ENCODE measurements at places on chromosomes 3 and 15.

DNA sequence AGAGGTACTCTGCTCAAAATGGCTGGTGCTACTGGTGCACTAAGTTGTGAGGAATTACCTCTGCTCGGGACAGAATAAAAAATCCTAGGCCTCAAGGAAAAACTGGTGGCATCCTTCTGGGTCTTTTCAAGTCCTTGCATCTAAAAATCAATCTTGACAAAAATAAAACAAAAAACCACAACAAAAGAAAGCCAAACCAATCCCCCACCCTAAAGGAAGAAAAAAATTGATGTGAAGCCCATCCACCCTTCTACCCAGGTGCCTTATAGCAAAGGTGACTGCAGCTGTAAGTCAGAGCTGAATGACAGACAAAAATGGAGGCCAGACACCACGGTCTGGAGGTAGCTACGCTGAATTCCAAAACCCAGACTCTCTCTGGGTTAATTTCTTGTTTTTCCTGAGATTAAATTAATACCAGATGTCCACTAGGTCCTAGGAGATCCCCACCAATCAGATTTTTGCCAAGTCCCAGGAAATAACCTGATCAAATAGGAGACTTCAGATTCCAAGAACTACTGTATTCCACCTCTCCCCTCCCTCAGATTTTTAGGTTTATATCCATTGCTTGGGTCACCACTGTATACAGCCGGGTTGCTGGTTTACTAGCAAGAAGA is 33.5 kb downstream of the ABCC5 start:
- DNase-seq = no peak

DNA sequence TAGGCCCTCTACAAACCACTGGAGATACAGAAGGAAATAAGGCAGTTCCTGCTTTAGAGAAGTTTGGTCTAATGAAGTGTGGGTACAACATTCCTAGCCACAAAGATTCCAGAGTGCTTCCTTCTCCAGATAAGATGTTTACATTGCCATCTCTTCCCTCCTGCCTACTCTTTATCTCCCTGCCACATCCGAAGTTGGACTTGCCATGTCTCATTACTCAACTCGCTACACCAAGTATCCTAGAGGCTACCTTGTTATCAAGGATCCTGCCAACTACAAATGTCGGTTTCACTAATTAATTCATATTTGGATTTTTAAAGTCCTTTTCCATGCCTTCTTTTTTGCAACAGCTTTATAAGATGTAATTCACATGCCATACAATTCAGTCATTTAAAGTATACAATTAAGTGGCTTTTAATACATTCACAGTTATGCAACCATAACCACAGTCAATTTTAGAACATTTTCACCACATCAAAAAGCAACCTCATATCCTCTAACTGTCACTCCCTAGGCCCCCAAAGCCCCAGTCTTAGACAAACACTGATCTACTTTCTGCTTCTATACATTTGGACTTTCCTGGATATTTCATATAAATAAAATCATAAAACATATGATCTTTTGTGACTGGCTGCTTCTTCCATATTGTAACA is 53.7 kb upstream of the CSTA start:
- DNase-seq = no peak

GRCh38 chr3:58488967-58489366 is 2.9 kb upstream of the KCTD6 start:
- no peak for DNase-seq

GRCh38 chr3:44554626-44555592 is at the start of gene ZKSCAN7:
Gene ZKSCAN7, plus strand, starts transcription at chr3:44555193. Its CDS starts 1,855 bp downstream, at chr3:44557048.
- peak; percentile 48 for DNase-seq

- no peak for DNase-seq
Observed at GRCh38 chr15:28030801-28031200, 68.3 kb downstream of the OCA2 start.

GRCh38 chr3:107325446-107325845 is 51.8 kb upstream of the CCDC54 start:
- DNase-seq = no peak

DNA sequence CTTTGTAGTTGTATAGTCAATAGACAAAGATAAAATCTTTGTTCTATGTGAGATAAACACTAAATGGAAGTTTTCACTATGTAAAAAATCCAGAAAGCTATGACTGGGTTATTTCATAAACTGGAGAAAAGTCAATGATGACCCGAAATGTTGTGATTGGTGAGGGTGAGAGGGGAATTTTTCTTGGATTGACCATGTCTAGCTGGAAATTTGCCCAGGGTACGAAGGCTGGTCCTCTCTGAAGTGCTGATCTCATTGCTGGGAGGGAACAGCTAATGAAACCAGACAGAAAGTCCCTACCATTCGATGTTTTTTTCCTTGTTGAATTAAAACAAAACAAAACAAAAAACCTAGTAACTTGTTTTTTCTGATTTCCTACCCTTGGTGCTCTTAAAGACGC is 14.3 kb downstream of the TPRG1 start:
- DNase-seq = no peak

DNA sequence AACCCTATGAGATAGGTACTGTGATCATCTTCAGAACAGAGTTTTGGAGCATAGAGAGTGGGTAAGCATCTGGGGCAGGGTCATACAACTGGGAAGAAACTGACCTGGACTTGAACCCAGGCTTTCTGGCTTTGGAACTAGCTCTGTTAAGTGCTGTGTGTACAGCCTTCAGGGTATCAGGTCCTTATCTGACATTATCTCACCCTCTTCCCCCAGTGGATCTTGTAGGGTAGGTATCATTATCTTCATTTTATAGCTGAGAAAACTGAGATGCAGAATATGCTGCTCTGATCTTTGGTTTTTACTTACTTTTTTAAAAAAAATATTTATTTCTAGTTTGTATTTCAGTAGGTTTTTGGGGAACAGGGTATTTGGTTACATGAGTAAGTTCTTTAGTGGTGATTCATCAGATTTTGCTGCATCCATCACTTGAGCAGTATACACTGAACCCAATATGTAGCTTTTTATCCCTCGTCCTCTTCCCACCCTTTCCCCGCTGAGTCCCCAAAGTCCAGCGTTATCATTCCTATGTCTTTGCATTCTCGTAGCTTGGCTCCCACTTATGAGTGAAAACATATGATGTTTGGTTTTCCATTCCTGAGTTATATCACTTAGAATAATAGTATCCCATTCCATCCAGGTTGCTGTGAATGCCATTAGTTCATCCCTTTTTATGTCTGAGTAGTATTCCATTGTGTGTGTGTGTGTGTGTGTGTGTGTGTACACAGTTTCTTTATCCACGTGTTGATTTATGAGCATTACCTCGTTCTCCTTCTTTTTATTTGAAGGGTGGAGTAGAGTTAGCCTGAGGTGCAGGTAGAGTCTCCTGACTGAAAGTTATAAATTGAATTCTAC is 271.2 kb downstream of the PTPRG start:
- no peak for DNase-seq

GRCh38 chr15:47383102-47383501 is 334.2 kb upstream of the SEMA6D start:
- no peak for DNase-seq

GRCh38 chr3:32734756-32735155 is 49.8 kb downstream of the CNOT10 start:
- no peak for DNase-seq

DNA sequence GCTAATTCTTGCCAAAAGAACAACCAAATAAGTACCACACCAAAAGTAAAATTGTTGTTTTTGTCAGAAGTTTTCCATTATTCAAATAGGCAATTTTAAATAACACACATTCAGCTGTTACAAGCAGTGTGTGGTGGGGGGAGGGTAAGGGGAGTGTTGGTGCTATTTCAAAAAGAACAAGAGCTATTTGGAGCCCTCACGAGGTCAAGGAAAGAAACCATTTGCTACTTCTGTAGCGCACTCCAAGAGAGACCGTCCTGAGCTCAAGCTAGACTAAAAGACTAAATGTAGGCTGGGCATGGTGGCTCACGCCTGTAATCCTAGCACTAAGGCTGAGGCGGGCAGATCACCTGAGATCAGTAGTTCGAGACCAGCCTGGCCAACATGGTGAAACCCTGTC is 21.2 kb upstream of the IGF2BP2 start:
- no peak for DNase-seq

DNA sequence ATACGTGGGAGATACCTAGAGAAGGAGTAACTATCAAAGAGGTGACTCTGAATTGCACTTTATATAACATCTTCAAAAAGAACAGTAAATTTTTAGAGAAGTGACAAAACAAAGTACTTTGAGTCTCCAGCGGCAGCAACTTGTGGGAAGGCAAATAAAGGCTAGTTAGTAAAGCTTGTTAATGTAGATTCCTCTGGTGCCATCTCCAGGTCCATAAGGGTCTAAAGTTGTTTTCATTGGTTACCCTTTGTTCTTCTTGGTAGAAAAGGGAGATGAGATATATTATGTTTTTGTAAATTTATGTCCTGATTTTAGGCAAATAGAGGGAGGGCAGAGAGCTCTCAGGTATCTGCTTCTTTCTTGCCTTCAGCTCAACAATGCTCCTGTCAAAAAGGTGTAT is 161.6 kb downstream of the MYRIP start:
- no peak for DNase-seq

DNA sequence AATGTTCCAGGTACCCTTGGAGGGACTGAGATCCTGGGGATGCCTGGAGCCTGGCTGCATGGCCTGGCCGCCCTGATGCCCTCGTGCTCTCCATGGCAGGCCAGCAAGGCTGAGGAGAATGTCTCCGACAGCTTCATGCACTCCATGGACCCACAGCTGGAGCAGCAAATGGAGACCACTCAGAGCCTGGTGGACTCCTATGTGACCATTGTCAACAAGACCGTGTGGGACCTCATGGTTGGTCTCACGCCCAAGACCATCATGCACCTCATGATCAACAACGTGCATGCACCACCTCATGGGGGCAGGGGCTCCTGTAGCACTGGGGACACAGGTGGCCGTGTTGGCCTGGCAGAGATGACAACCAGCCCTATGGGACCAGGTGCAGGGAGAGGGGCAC is 19.7 kb downstream of the GOLGA6A start:
- no peak for DNase-seq

- DNase-seq = no peak
Observed at GRCh38 chr15:94671858-94672532, 440.6 kb downstream of the MCTP2 start.

GRCh38 chr15:76065245-76065644 is 5.5 kb downstream of the TMEM266 start:
- DNase-seq = no peak

DNA sequence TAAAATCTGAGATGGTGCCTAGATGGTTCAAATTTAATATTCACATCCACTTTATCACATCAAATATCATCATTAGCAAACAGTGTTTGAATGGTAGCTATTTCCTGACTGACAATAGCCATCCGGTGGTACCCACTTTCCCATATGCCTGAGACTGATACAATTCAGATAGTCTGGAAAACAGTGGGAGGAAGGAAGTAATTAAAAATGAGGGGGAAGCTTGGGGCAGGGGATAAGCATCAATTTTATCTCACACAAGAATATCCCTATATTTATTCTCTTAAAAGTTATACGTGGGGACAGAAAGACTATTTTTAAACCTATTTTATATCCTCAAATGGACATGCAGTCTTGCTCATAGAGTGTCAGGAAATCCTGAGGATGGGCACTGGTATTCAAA is 122.5 kb upstream of the GAP43 start:
- no peak for DNase-seq

GRCh38 chr3:5423523-5423922 is 236.0 kb downstream of the EDEM1 start:
- no peak for DNase-seq

- no peak for DNase-seq
Observed at GRCh38 chr3:130517602-130518001, 625 bp downstream of the COL6A6 start.

GRCh38 chr3:170483485-170484262 is 65.0 kb downstream of the CLDN11 start:
- DNase-seq = no peak

- DNase-seq = no peak
Observed at GRCh38 chr3:119643528-119643927, 16.9 kb downstream of the POPDC2 start.

DNA sequence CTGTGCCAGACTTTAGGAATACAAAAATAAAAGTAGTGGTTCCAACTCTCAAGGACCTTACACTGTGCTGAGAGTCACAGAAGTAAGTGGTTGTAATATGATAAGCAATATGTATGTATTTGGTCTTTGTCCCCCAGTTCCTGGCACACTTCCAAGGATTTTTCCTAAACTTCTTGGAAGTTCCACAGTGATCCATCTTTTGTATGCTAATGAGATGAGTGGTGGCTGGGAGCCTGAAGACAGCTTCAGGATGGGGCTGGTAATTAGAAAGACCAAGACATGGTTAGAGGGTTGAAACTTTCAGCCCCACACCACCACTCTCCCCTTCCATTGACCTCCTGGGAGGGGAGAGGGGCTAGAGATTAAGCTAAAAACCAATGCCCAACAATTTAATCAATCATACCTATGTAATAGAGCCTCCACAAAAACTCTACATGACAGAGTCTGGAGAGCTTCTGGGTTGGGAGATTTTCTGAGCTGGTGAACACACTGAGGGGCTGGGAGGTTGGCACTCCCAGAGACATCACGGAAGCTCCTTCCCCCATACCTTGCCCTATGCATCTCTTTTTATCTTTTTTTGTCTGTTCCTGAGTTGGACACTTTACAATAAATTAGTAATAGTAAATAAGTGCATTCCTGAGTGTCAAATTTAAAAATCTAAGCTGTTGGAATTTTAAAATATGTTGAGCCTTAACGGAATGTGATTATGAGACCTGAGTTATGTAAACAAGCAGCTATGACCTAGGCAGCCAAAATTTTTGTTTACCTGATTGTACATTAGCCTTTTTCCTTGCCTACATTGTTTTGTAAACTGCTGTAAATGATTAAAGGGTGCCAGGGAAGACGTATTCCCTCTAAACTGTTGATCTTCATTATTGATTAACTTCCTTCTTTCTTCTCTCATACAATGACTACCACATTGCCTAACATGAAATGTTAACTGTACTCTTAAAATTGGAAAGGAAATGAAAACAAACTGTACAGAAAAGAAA is 24.3 kb downstream of the CD200R1L start:
- no peak for DNase-seq

GRCh38 chr3:155332716-155333115 is 39.2 kb upstream of the STRIT1 start:
- no peak for DNase-seq

- no peak for DNase-seq
Observed at GRCh38 chr3:114527036-114527644, 233.3 kb downstream of the TIGIT start.

DNA sequence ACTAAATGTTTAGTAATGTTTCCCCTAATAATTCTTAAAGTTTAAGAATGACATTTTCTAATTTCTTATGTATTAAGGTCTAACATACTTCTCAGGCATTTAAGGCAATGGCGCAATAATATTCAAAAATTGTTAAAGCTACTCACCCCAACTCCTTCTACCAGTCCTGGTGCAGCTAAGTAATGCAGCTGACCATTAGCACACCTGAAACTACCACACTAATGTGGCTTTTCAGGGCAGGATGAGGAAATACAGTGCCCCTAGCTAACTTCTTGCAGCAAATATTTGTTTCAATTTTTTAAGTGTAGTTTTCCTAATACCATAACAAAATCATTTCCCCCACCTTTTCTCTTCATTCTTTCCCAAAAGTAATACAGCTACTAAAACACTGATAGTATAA is 827.7 kb downstream of the FHIT start:
- DNase-seq = no peak

DNA sequence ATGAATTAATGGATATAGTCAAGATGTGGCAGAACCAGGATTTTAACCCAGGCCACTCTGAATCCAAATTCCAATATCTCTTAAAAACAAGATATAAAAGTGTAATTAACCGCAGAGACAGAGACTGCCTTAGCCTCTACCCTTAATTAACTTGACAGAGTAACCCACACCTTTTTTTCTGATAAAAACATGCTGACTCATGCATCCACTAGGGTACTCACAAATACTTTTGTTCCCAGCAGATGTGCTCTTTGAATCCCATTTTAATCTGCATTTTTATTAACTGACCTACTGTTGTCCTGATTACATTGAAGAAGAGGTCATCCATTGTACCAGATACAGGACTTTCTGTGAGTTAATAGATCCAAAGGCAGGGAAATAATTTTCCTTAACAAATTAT is 278.3 kb downstream of the CHL1 start:
- DNase-seq = no peak
